ENCODE measurements at places on chromosomes 1 and 21.
A peak's percentile ranks its signal among the peaks of the same experiment; 100 is the strongest.

- no peak for DNase-seq
These were observed 14.2 kb downstream of the COL6A1 start for GRCh38 chr21:45995686-45996179.

DNA sequence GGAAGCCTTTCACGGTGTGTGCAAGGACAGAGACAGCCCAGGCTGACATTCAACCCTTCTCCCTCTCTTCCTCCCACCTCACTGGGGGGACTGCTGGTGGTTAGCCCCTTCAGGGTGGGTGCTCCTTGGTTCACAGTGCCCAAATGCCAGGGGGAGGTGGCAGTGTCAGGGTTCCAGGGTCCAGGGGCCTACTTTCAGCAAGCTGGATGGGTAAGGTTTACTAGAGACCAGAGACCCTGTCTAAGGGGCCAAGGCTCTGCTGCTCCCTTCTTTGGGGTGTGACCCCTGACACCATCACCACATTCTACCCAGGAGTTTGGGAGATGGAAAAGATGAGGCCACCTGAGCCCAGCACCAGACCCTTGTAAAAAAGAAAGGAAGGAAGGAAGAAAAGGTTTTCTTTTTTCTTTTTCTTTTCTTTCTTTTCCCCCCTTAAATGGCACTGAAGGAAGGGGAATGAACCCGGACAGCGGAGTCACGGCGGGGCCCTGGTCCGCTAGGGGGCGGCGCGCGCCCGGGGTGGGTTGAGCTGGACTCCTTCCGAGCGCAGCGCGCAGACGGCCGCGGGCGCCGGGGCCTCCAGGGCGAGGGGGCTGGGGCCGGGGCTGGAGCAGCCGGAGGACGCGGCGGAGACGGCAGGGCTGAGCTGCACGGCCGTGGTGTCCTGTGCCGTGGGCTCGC, 18.8 kb downstream of the KNCN start:
- DNase-seq, result peak; percentile 44

- DNase-seq, result no peak
These were observed 93.4 kb upstream of the KLHDC7A start for GRCh38 chr1:18387307-18387706.

DNA sequence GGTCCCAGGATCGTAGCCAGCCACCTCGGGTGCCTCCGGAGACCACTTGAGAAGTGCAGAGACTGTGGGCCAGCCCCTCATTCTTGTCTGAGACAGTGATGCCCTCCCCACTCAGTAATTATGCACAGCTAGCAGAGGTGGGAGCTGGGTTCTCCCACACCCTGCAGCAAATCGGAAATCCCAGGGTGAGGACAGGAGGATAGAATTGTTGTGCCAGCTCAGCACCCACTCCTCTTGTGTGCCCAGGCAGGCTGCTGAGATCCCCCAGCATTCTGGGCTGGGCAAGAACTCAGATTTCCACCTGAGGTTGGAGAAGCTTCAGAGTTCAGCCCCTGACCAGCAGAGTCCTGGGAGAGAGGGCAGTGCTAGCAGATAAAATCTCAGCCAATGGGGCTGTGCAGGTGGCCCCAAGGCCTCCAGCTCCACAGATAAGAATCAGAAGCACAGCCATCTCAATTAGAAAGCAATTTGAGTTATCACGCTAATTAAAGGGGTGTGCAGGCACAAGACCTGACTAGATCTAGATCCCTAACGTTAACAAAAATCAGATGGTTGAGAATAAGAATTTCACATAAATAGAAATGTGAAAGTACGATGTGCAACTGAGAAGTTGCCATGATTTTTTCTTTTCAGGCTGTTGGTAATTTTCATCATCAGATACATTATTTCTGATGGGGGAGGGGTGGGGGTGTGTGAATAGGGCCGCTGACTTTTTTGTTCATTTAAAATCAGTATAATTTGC, 45.5 kb upstream of the IRF2BP2 start:
- no peak for DNase-seq

- no peak for DNase-seq
These were observed 515.1 kb upstream of the PLXNA2 start for GRCh38 chr1:208759255-208759654.

DNA sequence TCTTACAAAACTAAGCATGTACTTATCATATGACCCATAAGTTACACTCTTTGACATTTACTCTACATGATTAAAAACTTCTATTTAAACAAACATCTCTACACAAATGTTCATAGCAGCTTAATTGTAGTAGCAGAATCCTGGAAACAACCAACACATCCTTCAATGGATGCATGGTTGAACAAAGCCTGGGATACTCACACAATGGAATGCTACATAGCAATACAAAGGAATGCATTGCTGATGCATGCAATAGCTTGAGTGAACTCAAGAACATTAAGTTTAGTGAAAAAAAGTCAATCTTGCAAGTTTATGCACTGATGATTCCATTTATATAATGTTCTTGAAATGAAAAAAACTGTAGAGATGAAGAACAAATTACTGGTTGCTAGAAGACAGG, 686.9 kb downstream of the LRRIQ3 start:
- no peak for DNase-seq

GRCh38 chr1:87328272-87329050, at the start of gene LMO4:
Gene LMO4, plus strand, starts transcription at chr1:87328880. Its CDS starts 3,136 bp downstream, at chr1:87332016.
- peak; percentile 79 for DNase-seq
